ENCODE measurements at places on chromosomes 13 and 19. TPM values are rescaled to one million over a fixed set of nuclear protein-coding genes. Genes with fewer than 3 reads are reported as not detected.

GRCh38 chr13:66577358-66577757, 652.8 kb downstream of the PCDH9 start:
- DNase-seq, result no peak

GRCh38 chr19:50414864-50415660, 3.7 kb upstream of the SPIB start:
- DNase-seq, result peak; percentile 87

DNA sequence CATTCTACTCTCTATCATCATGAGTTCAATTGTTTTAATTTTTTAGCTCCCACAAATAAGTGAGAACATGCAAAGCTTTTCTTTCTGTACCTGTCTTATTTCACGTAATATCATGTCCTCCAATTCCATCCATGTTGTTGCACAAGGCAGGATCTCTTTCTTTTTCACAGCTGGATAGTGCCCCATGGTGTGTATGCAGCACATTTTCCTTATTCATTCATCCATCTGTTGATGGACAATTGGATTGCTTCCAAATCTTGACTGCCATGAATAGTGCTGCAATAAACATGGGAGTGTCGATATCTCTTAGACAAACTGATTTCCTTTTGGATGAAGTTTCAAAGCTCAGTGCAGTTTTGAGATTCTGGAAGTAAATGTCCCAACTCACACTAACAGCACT, 326.9 kb downstream of the FGF9 start:
- no peak for DNase-seq

- DNase-seq, result no peak
These were observed 5.8 kb downstream of the PPP6R1 start for GRCh38 chr19:55252760-55253663.

Gene GDF15
- total RNA-seq, result 0.27 TPM

Gene CEACAM7
- total RNA-seq, result not detected

Gene PLIN4
- 235 TPM for total RNA-seq

Gene TEKTIP1
- total RNA-seq, result 0.40 TPM
